NCI-H1092 treated with DMSO at 0.1 percent for 48 hours (cell line): ENCODE measurements at places on chromosomes 2 and 18.

- no peak for DNase-seq
These were observed 42.6 kb downstream of the MCFD2 start for GRCh38 chr2:46872902-46873603.

DNA sequence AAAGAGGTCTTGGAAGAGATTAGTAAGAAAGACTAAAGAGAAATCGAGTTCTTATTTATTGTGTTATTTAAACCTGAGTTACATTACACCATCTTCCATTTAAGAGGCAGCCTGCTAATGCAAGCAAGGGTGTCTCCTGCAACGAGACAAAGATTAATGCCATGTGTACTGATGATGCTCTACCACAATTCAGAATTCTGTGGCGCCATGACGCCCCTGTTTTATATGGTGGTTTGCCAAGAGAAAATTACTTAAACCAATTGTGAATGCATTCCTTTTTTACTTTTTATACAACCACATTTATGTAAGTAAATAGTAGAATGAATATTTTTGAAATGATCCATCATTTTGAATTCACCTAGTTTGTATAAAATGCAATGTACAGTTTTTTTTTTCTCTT is 356.1 kb upstream of the ZEB2 start:
- DNase-seq, result no peak

GRCh38 chr2:165961818-165962217 is 8.2 kb upstream of the TTC21B start:
- no peak for DNase-seq

DNA sequence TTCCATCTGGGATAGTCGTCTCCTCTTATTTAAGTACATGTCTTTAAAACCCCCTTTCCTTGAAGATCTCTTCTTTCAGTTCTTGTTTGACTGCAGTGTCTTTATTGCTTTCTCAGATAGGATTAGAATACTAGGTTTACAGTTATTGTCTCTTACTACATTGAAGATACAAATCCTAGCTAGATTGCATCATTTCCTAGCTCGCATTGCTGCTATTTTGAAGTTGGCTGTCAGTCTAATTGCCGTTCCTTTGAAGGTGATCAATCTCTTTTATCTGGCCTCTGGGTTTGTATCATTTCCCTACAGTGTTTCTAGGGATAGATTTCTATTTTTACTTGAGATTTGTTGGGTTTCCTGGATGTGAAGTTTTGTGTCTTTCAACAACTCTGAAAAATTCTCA is 20.9 kb downstream of the ARMC9 start:
- no peak for DNase-seq

DNA sequence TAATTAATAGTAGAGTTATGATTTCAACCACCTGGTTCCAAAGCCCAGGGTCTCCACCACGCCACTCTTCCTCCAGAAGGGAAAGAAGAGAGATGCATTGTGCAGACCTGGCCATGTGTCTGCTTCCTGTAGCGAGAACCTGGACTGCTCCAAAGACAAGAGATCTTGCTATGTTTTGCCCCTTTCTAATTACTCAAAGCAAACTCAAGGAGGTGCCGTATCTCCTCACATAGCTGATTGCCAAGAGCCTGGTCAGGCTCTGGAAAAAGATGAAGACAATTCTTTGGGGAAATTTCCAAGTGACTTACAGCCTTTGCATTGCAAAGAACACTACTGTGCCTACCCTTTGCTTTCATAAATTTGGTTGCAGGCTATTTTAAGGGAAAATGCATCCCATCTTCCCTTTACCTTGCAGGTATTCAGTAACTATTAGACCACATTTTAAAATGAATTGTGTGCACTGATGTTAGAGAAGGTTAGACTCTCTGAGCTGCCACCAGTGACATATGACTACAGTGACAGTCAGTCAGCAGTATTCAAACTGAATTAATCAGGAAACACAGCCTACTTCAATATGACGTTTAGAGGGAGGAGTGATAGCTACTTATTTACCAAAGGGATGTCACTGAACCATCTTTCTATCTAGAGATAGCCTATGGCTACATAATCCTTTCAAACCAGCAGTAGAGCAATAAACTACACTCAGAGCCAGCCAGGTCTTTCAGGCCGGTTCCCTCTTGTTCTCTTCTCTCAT is 842.1 kb upstream of the FANCL start:
- no peak for DNase-seq

GRCh38 chr2:147623328-147623727 is 221.5 kb upstream of the ACVR2A start:
- no peak for DNase-seq

GRCh38 chr2:95052804-95053479 is 27.4 kb downstream of the MAL start:
- no peak for DNase-seq

DNA sequence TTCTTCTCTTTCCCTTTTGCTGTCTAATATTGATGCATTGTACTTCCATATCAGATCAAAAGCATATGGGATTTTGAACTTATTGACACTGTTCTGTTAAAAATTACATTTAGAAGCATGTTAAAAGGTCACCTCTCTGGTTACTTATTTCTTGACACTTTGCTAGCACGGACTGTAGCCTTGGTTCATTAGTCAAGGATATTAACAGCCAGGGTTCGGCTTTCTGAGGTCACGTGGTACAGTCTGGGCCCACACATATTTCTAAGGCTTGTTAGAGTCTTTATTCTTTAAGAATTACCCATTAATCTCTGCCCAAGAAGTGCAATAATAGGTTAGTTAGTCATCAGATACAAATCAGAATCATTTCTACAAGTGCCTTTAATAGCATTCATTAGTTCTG is 1035.8 kb upstream of the FANCL start:
- DNase-seq, result no peak

GRCh38 chr2:88764850-88765153 is 73.3 kb downstream of the RPIA start:
- no peak for DNase-seq

DNA sequence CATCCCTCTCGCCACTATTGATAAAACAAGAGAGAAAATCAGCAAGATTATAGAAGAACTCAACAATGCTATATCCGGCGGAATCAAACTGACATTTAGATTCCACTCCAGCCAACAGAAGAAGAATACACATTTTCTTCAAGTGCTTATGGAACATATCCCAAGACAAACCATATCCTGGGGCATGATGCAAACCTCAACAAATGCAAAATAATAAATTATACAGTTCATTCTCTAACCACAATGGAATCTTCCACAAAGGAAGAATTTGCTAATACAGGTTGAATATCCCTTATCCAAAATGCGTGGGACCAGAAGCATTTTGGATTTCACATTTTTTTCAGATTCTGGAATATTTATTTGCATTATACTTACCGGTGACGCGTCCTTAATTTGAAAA is 51.4 kb upstream of the YPEL5 start:
- DNase-seq, result no peak

- no peak for DNase-seq
These were observed 8.7 kb downstream of the GLS start for GRCh38 chr2:190889175-190889943.
